ENCODE measurements at places on chromosomes 11 and 22.

GRCh38 chr11:130397780-130398179, 30.6 kb downstream of the ADAMTS8 start:
- no peak for DNase-seq

- no peak for DNase-seq
Measured at GRCh38 chr11:11157185-11157584, 195.9 kb downstream of the CSNK2A3 start.

GRCh38 chr22:49272546-49273125, 555.0 kb downstream of the BRD1 start:
- DNase-seq, result no peak

DNA sequence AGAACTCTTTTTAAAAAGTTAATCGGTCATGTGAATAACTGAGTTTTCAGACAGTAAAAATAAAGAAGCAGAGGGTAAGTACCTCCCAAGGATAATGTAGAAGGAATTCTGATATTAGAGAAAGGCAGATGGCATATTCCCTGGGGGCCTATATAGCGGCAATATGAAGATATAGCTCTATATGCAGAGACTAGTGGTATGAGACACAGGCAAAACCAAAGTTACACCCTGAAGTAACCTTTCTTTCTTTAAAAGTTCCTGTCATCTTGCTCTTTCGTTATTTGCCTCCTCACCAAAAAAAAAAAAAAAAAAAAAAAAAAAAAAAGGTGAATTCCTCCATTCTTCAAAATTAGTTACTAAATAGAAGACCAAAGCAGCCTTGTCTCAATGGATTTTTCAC, 76.2 kb upstream of the ARHGAP32 start:
- DNase-seq, result no peak

DNA sequence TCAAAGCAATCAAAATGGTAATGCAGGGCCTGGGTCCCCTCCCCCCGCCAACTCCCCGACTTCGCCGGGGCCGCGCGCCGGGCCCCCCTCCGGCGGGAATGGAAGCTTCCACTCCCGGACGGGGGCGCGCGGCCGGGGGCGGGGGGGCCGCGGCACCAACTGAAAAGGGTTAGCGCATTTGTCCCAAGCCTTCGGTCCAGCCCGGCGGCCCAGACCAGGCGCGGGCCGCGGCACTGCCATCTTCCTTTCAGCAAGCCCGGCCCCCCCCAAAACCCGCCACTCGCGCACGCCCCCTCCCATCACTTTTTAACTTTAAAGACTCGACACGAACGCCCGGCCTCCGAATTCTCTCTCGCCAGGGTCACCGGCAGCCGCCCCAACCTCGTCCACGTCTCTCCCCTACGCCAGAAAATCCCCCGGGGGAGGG, 2.8 kb downstream of the PHF21B start:
- no peak for DNase-seq

DNA sequence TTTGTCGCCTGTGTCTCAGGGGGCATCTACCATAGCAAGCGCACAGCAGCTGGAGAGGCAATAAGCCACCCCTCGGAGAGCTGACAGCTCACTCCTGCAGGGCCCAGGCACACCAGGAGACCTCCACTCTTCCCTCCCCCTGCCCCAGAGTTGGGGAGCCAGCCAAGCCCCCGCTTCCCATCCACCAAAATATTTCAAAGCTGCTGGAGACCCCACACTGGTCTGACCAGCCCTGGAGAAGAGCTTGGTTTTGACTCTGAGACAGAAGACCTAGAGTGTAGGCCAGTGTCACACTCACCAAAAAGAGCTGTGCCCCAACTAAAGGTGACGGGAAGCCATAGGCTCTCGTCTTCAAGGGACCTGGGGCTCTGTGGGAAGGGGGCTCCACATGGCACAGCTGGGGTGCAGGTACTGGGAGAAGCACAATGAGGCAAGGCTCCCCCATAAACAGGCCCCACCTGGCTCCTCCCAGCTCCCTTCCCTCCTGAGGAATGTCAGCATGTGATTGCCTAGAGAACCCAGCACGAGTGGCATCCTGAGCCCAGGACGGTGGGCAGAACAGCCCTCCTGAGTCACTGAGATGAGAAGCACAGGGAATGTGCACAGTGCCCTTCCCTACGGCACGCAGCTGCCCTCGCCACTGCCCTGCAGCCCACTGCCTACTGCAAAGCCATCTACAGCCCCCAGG, 5.8 kb upstream of the GNAZ start:
- DNase-seq, result no peak

DNA sequence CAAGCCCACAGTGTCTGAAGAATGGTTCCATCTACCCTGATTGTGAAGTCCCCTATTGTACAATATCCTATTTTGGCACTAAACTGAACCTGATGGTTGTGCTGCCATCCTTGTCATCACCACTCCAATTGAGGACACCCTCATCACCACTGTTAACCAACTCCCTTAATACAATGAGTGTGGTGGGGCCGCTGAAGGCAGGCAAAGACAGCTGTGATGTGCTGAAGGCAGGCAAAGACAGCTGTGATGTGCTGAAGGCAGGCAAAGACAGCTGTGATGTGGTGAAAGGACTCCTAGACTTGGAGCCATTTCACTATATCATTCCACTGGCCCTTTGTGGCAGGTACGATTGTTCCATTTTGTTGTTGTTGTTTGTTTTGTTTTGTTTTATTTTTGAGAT, 481.6 kb downstream of the SOX6 start:
- DNase-seq, result no peak

GRCh38 chr11:119445850-119446249, 22.9 kb upstream of the THY1 start:
- no peak for DNase-seq

- DNase-seq, result no peak
Measured at GRCh38 chr11:112453601-112454577, 193.2 kb upstream of the PLET1 start.

DNA sequence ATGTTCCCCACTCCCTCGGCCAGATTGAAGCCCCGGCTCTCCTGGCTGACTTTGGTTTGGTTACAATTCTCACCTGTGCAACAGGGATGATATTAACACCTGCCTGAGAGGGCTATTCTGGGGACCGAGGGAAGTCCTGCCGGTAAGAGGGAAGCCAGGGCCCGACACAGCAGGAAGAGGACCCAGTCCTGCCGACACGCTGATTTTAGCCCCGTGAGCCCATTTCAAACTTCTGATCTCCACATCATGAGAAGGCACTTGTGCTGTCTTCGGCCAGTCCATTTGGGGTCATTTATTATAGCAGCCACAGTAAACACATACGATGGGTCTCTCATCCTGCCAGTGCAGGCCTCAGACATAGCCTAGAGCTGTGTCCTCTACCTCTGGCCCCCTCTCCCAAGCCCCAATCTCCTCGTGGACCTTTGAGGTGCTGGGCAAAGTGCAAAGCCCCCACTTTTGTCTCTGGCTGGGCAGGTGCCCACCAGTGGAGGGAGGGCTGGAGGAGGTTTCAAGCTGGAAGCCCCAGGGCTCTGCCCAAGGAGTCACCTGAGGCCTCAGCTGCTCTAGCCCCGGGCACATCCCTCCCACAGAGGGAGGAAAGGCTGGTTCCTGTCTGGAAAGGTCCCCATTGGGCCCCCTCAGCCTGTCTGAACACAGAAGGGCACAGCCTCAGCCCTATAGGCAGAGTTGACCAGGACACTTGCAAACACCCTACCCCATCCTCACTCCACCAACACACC, 59.1 kb upstream of the FGF3 start:
- DNase-seq, result no peak

GRCh38 chr11:93846411-93846810, 4.0 kb downstream of the VSTM5 start:
- no peak for DNase-seq

DNA sequence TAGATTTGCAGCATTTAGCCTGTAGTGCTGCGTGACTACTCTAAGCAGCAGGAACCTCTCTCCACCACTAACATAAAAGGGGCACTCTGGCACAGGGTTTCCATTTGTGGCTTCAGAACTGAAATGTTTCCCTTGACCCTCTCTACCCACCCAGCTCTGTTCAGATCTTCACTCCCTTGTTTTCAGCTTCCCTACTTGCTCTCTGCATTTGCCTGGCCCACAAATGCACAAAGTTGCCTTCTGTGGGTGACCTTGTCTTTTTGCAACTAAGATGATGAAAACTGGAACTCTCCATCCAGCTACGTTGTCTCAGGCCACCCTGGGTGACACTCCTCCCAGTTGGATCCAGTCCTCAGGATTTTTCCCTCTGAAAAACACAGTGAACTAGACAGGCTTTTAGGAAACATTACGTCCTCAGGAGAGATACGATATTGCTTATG, 19.8 kb upstream of the PSMA1 start:
- DNase-seq, result no peak

DNA sequence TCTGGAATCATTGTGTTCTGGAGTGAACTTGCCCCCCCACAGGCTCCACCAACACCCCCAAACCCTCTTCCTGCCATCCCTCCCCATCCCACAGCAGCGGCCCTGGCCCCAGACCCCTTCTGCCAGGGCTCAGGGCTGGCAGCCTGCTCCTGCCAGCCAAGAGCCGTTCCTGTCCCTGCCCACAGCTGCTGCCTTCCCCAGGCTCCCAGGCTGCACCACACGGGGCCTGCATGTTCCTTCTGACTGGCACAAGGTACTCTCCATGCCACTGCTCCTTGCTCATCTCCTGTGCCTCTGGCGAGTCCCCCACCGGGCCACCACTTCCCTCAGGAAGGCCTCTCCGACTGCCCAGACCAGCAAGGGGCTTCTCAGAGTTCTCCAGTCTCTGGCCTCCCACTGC, 4.9 kb downstream of the GP1BB start:
- no peak for DNase-seq

DNA sequence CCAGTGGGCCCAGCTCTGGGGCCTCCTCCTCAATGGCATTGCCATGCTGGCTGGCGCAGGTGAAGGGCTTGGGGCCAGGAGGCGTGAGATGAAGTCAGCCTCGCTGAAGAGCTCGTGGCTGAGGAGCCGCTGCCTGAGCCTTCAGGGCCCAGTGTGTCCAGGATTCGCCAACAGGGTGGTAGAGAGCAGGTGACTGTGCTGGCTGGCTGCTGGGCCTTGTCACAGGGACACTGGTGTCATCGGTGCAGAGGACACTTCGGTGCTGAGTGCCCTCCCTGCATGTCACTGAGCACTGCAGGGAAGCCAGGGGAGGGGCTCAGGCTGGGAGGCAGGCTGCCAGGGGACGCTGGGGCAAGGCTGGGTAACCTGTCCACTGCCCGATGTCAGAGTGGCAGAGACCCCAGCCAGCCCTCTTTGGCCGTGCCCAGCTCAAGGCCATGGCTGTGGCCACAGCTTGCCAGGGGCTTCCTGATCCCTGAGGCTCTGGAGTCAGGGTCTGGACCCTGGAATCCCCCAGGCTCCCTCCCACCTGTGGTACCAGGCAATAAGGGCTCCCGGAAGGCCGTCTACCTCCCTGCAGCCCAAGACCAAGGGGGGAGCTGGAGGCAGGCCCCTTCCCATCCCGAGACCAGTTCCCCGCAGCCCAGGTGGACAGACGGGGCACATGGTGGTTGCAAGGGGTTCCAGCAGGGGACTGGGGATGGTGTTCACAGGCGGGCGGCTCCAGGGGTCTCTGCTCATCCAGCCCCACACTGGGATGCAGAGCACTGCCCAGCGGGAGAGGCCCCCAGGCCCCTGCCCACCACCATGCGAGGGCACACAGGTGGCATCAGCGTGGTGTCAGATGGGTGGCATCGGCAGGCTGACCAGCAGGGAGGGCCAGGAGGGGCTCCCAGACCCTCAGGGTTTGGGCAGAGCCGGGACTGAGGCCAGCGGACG, 63.9 kb downstream of the ARFGAP3 start:
- DNase-seq, result no peak

DNA sequence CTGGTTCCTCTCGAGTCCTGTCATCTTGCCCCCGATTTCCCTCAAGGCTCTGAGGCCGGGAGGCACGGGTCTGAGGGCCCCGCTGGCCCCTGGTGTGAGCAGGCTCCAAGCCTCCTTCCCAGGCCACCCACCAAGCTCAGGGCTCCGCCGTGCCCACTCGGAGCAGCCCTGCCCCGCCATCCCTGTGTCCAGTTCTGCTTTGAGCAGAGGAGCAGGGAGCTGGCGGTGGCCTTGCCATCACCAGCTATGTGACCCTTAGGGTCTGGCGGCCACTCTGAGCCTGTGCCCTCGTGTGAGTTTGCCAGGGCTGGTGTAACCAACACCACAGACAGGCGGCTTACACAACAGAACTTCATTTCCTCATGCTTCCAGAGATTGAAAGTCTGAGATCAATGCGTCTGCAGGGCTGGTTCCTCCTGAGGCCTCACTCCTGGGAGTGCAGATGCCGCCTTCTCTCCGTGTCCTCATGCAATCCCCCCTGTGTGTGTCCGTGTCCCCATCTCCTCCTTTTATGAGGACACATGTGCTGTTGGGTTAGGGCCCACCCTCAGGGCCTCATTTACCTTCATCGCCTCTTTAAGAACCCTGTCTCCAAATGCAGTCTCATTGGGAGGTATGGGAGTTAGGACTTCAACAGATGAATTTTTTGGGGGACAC, 36.5 kb upstream of the CELSR1 start:
- DNase-seq, result no peak

GRCh38 chr11:74380746-74381439, 17.3 kb downstream of the PGM2L1 start:
- DNase-seq, result peak; percentile 90

All from NCI-H187 (cell line).